Stimulated activated CD4-positive, alpha-beta T cell treated with anti-CD3 and anti-CD28 coated beads, Interleukin-2, amount 100 ng/mL, for 24 hours (primary cell): ENCODE measurements at places on chromosomes 11 and 22.

DNA sequence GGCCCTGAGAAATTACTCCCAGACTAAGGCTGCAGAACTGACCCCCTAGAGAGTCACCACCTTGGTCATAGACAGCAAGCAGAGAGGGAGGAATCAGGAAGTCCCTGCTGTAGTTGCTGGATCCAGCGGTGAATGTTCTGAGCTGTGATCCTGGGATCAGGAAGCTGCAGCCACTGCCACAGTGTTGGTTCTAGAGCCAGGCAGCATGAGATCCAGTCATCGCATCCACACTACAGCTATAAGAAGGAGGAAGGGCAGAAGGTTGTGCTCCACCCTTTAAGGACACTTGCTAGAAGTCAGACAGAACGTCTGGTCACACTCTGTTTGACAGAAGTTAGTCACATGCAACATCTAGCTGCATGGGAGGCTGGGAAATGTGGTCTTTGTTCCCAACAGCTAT is 104.7 kb upstream of the OR4B1 start:
- DNase-seq = peak; percentile 8

DNA sequence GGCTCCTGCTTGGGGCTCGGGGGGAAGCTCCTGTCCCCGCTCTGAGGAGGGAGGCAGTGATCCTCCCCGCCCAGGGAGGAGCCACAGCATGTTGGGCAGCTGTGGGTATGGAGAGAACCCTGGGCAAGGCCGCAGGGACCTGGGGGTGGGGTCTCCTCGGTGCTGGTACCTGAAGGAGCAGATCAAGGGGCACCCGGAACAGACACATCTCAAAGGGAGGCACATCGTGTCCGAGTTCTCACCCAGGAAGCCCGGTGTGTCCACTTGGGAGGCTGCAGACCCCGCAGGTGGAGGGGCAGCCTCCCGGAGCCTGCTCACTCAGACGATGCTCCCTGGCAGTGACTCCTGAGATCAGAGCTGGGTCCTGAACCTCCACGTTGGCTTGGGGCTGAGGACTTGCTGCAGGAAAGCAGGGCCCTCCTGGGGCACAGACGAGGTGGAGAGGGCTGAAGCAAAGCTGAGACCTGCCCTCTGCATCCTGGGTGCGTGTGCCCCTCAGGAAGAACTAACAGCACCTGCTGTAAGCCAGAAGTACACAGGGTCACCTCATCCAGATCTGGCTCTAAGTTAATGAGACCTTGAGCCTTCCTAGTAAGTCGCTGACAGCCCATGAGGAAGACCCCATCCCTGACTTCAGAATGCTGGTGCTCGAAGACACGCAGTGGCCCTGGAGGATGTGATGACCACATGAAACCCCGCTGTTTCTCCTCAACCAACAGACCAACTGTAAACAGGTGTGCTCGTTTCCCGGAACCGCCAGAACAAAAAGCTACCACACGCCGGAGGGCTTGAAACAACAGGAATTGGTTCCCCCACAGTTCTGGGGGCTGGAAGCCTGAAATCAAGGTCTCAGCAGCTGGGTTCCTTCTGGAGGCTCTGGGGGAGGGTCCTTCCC is 5.9 kb upstream of the OSBPL5 start:
- DNase-seq = no peak

DNA sequence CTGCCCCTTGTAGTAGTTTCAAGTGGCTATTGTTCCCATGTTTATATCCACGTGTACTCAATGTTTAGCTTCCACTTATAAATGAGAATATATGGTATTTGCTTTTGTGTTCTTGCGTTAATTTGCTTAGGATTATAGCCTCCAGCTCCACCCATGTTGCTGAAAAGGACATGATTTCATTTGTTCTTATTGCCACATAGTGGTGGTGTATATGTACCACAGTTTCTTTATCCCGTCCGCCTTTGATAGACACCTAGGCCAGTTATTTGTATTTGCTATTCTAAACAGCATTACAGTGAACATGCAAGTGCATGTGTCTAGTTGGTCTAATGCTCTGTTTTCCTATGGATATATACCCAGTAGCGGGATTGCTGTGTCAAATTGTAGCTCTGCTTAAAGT is 6.8 kb downstream of the OR51B2 start:
- DNase-seq = no peak

DNA sequence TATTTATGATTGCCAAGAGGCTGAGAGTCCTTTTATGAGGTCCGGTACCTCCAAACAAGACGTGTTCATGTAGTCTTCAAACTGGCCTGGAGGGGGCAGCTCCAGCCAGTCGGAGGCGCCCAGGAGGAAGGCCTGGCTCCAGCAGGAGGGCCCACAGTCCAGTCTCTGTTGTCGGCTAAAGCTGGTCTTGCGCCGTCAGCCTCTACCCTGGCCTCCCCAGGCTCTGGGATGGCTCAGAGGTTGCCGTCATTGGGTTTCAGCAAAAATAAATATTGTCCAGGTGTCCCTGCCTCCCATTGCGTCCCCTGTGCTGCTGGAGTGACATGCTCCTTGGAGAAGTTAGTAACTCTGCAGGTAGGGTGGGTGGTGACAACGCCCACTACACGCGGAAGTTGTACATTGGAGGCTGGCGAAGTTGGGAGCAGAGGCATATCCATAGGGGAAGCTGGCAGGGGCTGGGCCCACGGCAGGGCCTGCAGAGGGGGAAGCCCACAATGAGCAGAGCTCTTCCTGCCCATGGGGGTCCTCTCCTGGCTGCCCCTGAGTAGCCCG is 1.0 kb upstream of the SLC25A1 start:
- DNase-seq = peak; percentile 49

DNA sequence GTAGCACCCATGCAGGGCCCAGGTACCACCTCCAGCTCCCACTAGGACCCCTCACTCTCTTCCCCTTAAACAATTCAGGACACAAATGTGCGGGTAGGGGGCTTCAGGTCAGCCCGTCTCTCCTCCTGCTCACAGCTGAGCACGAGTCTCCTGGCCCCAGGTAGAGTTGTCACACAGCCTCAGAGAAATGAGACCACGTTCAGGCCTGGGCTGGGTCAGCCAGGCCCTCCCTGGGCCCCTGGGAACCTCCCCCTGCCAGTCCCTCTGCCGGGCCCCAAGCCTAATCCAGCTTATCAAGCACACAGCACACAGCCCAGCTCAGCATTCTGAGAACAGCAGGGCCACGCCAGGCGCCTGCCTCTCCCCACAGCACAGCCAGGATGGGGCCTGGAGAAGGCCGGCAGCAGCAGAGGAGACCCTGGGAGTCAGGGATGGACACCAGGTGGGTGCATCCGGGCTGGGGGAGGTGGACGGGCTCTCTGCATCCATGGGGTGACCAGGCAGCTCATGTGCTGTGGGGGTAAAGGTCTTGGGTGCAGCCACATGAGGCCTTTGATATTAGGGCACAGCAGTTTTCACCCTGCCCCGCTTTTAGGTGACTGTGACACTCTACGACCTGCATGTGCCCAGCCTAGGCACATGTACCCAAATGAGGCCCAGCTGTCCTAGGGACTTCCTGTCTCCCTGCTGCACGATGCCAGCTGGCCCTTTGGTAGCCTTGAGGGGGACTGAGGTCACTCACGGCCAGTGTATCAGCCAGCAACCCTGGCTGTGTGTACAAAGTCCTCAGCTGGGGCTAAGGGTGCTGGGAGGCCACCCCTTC is 87.0 kb downstream of the MORC2 start:
- DNase-seq = no peak

DNA sequence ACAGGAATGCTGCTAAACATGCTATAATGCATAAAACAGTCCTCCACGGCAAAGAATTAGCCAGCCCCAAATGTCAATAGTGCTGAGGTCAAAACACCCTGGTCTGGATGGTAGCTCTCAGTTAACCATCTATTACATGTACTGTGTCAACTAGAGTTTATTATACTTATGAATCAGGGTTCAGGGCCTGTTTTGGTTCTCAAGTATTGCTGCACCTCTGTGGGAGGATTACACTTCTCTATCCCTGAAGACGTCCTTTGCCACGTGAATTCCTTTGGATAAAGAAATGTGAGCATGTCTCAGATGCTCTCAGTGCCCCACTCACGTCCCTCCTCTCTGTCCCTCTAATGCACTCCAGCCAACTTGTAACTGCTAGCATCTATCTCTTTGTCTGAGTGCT is 53.4 kb downstream of the SLC1A2 start:
- no peak for DNase-seq

GRCh38 chr22:30247561-30247960 is 1.0 kb upstream of the LIF start:
- no peak for DNase-seq

- DNase-seq = no peak
These were observed 1114.2 kb upstream of the RAG2 start for GRCh38 chr11:37712251-37712650.

DNA sequence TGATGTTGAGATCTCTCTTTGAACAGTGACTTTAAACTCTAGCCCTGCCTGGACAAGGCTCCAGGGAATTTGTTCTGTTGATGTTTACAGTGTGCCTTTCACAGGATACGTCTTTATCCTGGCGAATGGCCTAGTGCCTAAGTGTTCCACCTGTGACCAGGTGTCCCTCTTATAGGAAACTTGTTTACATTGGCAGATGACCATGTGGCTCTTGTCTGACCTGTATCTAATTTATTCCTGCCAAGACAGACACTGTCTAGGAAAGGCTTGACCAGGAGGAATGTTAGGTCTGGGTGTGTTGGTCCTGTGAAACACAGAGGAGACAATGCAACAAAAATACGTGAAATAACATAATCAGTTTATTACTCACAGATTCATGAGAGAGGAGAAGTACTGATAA is 875.6 kb downstream of the METTL15 start:
- no peak for DNase-seq

DNA sequence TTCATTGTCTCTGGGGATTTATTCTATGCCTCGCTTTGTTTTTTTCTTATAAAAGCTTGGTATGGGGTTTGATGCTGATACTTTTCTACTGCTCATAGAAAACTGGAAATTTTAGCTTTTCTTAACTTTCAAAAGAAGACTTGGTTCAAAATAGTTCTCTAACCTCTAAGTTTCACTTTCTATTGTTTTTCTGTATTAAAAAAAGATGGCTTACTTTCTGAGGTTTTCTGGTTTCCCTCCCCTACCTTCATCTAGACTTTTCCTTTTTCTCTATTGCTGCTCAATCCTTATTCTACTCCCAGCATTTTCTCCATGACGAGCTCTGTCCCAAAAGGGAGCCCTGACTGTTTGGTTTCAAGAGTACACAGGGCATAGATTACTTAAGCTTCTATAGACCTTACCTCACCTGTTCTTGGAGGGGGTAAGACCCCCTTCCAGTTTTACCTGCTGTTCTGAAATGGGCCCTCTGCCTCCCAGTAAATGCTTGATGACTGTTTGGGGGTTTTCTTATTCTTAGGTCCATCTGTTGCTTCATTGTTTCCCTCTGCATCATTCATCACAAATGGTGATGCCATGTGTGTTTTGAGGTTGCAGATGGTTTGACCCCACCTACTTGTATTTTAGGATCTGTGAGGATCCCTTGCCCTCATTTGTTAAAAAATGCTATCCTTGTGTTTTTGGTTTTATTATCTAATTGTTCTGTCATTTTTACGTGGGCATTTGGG is 29.5 kb downstream of the DNHD1 start:
- no peak for DNase-seq

DNA sequence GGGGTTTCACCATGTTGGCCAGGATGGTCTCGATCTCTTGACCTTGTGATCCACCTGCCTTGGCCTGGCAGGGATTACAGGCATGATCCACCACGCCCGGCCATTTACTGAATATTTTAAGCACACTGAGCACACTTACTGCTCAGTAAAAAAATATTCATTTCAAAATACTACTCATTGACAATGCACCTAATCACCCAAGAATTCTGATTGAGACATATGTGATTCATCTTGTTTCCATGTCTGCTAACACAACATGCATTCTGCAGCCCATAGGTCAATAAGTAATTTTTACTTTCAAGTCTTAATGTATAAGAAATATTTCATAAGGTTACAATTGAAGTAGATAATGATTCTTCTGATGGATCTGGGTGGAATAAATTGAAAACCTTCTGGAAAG is 4.2 kb upstream of the OR52J3 start:
- no peak for DNase-seq

DNA sequence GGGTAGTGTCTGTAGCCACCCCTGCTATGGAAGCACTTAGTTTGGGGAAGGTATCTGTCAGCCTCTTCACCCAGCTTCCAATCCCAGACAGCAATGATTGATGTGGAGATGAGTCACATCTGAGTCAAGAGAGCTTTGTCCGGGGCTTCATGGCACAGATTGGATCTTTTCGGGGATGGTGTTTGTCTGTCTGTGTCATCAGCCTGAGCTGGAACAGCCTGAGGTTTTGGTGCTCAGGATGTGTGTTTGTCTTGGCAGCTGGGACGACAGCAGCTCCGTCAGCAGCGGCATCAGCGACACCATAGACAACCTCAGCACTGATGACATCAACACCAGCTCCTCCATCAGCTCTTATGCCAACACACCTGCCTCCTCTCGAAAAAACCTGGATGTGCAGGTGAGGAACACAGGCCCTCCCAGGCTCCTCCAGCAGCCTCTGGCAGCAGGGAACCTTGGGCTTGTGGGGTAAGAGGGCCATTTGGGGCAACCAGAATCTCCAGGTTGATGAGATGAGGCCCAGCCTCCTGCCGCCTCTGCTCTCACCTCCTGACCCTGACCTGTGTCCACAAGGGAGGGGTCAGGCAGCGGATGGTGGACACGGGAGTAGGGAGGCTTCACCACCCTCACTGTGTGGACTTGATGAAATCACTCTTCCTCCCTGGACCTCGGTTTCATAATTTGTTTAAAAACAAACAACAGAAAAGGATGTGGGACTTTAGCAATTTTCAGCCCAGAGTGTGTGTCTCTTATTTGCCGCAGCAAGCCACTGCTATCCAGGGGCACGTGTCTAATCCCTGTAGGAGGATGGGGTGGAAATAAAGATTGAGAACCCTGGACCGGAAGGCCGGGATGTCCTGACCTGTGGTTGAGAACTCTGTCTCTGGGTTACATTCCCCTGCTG is 124.3 kb downstream of the DBX1 start:
- no peak for DNase-seq

- no peak for DNase-seq
These were observed 7.4 kb downstream of the DESI1 start for GRCh38 chr22:41613456-41613855.

DNA sequence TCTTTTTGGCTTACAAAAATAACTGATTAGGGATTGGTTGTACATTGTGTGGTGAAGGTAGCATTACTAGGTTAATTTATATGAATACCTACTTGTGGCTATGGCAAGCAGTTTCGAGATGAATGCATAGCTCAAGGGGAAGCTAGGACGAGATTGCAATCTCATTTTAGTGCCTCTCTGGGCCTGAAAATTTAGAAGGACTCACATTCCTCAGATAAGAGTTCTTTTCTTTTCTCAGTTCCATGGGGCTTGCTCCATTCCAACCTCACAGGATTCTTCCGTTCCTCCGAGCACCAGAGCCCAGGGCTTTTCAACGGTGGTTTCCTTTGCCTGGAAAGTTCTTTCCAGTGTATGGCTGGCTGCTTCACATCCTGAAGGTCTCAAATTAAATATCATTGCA is 82.1 kb downstream of the CECR2 start:
- DNase-seq = no peak

DNA sequence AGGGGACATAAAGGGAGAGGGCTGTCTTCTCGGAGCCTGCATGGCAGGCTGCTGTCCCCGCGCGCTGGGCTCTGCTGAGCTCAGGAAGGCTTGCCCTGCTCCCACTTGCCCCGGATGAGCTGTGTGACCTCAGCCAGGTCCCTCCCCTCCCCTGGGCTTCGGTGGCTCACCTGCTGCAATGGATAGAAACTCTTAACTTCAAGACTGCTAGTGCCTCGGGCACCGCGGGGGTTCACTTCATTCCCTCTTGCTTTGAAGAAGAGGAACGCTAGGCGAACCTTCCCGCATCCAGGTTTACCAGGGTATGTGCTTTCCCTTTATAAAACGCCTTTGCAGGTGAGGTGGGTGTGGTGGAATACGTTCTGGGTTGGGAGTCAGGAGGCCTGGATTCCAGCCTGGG is 115.0 kb downstream of the PHF21B start:
- DNase-seq = no peak
